ENCODE measurements at places on chromosomes 2 and 18.
A peak's percentile ranks its signal among the peaks of the same experiment; 100 is the strongest.

GRCh38 chr2:25286025-25286400 is 55.7 kb downstream of the DNMT3A start:
- peak; percentile 62 for DNase-seq

DNA sequence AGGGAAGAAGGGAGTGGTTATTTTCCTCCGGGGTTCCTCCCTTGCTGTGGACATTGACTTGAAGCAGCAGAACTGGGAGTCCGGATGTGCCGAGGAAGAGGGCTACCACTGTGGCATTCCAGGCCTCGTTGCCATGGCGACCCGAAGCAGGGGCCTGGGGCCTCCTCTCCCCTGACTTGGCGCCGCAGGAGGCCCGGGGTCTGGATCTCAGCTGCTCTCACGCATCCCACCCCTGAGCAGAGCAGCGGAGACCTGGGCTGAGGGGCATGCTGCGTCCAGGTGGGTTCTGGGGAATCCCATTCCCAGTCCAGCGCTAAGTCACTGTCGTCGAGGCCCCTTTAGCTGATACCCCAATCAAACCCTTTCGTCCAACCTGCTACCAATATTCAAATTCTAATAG is 100.2 kb downstream of the BCL11A start:
- no peak for DNase-seq

GRCh38 chr2:239321596-239322415 is 79.0 kb downstream of the HDAC4 start:
- peak; percentile 67 for DNase-seq

DNA sequence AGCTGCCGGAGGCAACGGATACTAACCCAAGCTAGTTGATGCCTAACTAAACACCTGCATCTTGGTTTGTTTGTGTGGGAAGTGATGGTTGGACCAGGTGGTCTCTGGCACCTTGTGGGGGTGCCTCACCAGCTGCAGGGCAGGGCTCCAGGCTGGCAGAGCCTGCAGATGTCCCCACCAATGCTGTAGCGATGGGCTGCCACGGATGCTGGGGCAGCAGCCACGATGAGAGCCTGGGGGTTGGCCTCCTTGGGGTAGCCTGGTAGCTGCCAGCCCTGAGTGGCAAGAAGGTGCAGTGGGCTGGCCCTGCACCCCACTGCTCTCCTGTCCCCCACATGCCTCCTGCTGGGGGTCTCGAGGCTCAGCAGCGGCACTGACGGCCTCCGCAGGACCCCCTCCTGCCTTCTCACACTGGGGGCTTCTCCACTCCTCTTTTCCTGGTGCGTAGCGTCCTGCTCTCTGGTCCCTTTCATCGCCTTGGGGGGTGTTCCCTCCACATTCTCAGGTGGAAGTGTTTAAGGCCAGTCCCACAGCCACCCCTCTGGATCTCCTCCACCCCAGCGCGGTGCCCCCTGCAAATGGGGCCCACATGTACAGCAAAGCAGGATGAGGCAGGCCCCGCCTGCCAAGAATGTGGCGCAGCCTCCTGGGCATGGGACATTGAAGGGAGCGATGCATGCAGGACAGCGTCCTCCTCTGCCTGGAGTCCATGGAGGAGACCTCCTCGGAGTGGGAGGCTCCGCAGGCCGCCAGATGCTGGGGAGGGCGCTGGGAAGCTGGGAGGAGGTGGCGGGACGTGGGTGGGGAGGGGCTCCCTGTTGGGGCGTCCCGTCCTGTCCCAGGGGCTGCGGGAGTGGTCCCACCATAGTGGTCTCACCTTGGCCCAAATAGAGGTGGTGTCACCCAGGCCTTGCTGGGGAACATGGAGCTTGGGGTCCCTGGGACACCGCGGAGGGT is 173.1 kb downstream of the ASB1 start:
- no peak for DNase-seq

DNA sequence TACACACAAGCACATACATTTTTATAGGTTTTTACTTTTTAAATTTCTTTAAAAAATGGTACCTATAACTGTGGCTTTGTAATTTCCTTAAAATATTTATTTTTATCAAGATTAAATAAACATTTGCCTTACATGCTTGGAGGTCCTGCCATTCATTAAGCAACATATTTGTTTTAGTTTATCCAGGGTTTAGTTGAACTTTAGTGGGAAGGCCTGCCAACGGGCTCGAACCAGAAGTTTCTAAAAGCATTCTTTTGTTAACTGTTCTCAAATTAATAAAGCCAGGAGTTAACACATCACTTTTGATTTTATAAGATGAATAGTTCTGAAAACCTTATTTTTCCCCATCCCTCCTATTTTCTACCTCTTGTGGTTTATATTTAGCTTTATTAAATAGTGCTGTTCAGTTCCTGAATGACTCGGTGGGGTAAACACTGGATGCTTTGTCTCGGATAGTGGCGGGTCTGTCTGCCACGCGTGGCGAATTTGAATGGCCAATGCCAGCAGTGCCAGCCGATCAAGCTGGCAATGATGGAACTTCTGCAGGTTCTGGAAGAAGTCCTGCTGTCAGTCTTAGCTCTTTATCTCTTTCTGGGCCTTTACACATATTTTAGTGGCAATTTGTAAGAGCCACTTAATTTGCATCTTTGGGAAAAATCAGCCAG is 32.2 kb downstream of the SH3YL1 start:
- DNase-seq = no peak

DNA sequence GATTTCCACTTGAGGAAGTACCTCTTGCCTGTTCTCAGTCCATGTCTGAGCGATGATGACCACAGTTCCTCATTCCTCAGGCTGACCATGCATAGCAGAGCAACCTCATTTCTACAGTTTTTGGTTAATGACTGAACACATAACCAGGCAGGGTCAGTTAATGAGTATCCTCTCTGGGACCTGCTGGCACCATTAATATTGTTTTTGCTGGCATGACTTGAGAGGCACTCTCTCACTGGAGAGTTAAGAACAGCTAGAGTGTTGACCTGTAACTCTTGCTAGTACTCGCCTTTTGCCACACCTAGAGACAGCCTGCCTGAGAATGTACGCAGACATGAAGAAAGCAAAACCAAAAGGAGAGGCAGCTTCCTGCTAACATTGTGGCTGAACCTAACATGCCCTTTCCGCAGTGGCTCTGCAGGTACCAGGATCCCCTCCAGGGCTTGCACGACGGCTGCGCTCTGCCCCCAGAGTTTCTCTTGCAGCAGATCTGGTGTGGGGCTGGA is 23.9 kb downstream of the PECR start:
- peak; percentile 58 for DNase-seq

DNA sequence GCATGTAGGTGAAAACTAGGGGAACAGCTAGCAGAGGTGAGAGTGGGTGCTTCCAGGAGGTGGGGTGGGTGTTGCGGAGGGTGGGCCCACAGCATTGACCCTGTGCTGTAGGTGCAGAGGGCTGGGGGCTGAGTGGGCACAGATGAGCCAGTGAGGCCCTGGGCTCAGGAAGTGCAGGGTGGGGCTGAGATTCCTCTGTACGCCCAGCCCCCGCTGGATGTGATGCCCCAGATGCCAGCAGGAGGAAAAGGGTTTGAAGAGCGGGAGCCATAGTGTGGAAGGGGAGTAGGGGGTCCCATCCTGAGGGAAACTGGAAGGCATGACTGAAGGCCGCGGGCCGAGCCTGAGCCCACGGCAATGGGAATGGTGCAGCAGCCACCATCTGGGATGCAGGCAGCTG is 14.1 kb upstream of the OTOS start:
- peak; percentile 1 for DNase-seq

DNA sequence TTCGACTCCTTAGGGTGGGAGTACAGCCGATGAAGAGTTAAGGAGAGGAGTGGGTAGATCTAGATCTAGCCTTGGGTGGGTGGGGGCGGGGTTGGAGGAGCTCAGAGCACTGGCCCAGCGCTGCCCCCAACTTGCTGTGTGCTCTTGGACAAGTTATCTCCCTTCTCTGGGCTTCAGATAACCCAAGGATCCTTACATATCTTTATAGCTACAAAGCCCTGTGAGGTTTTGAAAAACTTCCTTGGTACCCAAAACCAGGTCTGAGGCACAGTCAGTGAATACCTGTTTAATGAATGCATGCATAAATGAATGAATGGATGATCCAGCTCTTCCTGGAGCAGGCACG is 1.3 kb upstream of the ODC1 start:
- DNase-seq = no peak

DNA sequence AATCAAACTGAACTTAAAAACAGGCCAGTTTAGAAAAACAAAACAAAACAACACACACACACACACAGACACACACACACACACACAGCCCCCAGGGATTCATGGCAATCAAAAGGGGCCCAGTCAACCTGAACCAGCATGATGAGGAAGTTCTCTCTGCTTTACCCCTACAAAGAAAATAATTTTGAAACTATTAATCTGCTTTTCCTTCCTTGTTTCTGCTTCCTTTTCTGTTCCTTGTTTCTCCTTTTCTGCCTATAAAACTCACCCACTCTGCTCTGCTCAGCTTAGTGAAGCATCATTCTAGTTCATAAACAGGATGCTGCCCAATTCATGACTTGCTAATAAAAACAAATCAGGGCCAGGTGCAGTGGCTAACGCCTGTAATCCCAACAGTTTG is 203.1 kb downstream of the RAB3GAP1 start:
- DNase-seq = no peak

- DNase-seq = no peak
Observed at GRCh38 chr2:55618025-55618274, 528 bp upstream of the PPP4R3B start.

- DNase-seq = no peak
Observed at GRCh38 chr18:58161659-58162058, 117.6 kb downstream of the NEDD4L start.

- peak; percentile 18 for DNase-seq
Observed at GRCh38 chr2:71277536-71278103, 50.7 kb upstream of the PAIP2B start.

DNA sequence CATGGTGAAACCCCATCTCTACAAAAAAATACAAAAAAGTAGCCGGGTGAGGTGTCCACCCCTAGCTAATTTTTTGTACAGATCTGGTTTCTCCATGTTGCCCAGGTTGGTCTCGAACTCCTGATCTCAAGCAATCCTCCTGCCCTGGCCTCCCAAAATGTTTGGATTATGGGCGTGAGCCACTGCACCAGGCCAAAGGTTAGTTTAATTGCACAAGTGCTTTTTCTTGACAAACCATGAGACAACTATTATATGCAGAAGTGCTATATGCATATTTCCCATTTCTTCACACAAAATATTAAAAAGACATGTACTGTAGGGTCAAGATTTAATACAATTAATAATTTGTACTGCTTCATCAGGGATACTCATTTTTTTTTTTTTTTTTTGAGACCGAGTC is 5.0 kb upstream of the GGCX start:
- DNase-seq = no peak

- no peak for DNase-seq
Observed at GRCh38 chr2:242054881-242055801, 185.6 kb downstream of the RTP5 start.

DNA sequence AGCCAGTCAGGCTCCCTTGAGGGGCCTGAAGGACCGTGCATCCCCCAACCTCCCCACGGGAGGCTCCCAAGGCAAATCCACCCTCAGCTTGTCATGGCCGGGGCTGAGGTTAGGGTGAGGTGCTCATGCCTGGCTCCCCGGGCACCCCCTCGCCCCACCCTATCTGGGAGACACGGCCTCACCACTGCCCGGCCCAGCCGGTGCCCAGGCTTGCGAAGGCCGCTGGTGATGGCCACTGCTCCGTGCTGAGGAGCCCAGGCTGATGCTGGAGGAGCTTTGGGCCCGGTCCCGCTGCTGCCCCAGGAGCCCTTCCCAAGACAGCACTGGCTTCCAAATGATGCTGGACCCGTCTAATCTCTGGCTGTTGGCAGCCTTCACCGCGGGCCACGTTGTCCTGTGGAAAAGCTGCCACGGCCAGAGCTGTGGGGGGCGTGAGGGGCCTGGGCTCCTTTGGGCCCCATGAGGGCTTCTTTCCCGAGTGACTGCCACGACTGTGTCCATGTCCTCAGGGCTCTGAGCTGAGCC is 135.7 kb upstream of the CTDP1 start:
- DNase-seq = no peak

DNA sequence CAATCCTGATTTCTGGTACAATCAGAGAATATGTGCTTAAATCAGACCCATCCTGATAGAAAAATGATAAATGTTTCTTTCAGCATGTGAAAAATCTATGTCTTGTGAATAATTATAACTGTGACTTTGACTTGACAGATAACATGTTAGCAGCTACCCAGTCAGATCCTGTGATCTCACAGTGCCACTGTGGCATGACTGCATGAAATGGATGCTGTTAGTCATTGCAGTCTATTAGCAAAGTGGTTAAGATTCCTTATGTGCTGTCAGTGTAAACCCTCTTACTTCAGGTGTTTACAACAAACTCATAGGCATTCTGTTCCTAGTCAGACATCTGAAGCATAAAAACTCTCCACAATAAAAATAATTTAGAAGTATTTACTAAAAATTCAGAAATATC is 244.6 kb upstream of the RND3 start:
- no peak for DNase-seq

GRCh38 chr2:102792568-102793208 is 30.9 kb downstream of the TMEM182 start:
- no peak for DNase-seq

DNA sequence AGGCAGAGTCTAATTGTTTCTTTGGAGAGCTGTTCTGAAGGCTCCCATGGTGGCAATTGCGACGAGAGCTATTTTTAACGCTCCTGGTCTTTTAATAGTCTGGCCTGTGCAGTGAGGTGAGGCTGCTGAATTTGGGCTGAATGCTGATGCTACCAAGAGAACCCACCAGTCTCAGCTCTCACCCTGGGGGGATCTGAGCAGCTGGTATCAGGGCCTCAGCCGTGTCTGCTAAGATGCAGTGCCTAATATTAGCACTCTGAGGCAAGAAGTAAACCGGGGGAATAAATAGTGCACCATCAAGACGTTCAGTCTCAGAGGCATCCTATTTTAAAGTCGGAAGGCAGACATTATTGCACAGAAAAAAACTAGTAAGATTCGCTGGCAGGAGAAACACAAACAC is 214.8 kb upstream of the PID1 start:
- DNase-seq = no peak

DNA sequence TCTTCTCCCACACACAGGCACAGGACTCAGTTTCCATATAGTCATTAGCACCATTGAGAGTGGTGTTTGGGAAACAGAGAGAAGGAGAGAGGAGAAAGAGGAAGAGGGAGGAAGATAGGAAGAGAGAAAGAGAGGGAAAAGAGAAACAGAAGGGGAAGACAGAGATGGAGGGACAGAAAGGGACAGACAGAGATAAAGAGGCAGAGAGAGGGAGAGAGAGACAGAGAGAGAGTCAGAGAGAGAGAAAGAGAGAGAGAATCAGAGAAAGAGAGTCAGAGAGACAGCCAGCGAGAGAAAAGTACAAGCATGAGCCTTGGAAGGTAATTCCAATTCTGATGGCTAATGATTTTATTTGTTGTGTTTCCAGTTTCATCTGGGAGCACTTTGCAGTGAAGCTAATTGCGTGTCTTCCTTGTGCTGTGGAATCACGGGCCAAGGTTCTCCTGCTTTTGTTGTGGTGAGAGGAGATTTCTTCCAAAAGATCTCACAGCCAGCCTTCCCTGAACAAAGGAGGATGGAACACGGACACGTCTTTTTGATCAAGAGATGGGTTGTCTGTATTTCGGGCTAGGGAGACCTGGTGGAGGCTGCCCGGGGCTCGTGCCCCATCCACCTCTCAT is 153.6 kb upstream of the TWIST2 start:
- DNase-seq = no peak

GRCh38 chr2:15271276-15271675 is 289.9 kb downstream of the NBAS start:
- no peak for DNase-seq

- no peak for DNase-seq
Observed at GRCh38 chr2:178159966-178160365, 34.3 kb upstream of the OSBPL6 start.

- no peak for DNase-seq
Observed at GRCh38 chr2:224594840-224595239, 9.7 kb upstream of the CUL3 start.

Data from activated naive CD4-positive, alpha-beta T cell treated with anti-CD3 and anti-CD28 coated beads, Interleukin-2, amount 50 U/mL, for 16 hours (primary cell).